ENCODE measurements at places on chromosomes 2 and 18. TPM values are rescaled to one million over a fixed set of nuclear protein-coding genes. Genes with fewer than 3 reads are reported as not detected.

- DNase-seq = peak; percentile 90
These were observed 102.4 kb downstream of the VAPA start for GRCh38 chr18:10015941-10016819.

DNA sequence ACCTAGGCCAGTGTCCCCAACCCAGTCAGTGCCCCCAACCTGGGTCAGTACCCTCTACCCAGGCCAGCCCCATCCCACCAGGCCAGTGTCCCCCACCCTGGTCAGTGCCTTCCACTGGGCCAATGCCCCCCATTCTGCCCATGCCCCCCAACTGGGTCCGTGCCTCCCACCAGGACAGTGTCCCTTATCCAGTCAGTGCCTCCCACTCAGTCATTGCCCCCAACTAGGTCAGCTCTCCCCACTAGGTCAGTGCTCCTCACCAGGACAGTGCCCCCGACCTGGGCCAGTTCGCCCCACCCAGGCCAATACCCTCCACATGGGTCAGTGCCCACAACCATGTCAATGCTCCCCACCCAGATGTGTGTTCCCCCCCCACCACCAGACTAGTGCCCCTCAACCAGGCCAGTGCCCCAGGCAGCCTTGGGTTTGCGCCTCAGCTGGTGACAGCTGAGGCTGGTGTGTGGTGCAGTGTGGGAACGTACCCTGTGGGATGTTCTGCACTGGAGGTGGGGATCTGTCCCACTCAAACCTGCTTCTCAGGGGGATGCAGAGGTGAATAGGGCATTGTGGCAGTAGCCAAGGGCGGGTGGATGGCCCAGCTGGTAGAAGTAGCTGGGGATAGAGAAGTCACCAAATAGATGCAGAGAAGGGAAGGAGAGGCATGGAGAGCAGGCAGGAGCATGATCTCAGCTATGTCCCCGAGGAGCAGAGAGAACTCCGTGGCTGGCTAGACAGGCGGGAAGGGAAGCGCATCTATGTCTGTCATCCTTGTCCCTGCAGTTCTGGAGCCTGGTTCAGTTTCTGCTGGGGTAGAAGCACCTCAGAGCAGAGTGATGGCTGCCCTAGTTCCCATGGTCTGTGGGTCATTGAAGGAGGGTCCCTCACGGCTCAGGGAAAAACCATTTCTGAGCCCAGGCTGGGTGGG is 168.8 kb downstream of the SH3RF3 start:
- DNase-seq = no peak

DNA sequence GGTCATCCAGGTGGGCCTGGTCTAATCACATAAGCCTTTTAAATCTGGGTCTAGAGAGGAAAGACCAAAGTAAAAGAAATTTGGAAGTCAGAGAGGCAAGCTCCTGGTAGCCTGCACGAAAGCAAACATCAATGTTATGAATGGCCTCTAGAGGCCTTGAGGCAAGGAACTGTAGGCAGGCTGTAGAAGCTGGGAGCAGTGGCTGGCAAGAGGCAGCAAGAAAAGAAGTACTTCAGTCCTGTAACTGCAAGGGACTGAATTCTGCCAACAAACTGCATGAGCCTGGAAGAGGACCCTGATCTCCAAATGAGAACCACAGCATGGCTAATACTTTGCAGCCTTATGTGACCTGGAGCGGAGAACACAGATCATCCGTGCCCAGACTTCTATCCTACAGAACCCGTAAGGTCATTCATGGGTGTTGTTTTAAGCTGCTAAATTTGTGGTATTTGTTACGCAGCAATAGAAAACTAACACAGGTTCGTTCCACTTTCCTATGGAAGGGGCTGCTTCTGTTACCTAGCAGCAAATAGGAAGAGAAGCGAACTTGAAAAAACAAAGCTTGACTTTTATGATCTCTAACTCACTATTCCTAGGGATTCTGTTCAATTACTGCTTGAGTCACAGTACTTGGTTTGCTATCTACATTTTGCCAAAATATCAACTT is 1.2 kb downstream of the IMMT start:
- DNase-seq = no peak

- peak; percentile 96 for DNase-seq
These were observed 103.9 kb upstream of the HS6ST1 start for GRCh38 chr2:128422571-128422970.

DNA sequence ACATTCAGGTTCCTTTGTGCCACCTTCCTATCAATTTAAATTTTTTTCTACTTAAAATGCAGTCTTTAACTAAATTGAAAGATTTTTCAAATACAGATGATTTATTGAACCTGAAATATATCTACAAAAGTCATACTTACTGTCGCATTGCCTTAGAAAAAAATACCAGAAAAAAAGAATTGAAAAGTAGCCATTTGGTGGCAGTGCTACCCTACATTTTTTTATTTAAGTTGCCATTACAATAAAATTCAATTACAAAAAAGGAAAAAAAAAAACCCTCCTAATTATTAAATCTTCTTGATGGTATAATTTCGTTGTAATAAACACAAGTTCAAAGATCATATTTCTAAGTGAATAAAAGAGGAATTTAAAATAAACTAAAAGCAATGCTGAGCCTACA is 43.4 kb downstream of the DSC3 start:
- DNase-seq = no peak

GRCh38 chr2:68943581-68944568 is 8.8 kb downstream of the GKN2 start:
- no peak for DNase-seq

DNA sequence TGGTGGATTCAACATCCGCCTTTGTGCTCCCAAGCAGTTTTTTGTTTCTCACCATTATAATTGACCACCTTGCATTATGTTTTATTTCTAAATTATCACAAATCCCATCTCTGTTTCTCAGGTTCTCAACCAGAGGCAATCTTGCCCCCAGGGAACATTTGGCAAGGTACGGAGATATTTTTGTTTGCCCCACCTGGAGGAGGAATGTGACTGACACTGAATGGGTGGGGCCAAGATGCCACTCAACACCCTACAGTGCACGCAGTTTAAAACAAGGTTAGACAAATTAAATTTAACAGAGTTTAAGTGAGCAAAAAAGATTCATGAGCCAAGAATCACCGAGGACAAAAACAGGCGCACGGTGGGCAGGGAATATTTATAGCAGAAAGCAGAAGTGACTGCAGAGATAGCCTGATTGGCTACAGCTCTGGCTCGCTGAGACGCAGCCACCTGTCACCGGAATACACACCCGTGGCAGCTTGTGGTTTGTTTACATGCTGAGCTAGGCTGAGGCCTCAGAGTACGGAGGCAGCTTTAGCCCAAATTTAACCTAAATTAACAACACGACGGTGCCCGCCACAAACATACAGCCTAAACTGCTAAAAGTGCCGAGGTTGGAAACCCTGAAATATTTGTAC is 150.0 kb upstream of the ALKAL2 start:
- no peak for DNase-seq

DNA sequence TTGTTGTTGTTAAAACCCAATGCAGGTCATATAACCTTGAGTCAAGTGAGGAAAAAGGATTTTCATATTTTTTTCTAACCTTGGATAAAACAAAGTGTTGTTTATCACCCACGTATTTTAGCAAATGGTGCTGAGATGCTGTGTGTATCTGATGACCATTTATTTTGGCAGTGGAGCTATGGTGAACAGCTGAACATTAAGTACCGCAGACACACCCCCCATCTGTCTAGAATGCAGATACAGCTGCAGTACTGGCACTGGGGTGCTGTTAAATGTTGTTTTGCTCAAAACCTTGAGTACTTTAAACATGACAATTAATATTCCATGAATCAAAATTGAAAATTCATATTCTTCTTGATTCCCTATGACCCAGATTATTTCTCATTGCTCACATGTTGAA is 773.3 kb upstream of the SLC39A10 start:
- no peak for DNase-seq

DNA sequence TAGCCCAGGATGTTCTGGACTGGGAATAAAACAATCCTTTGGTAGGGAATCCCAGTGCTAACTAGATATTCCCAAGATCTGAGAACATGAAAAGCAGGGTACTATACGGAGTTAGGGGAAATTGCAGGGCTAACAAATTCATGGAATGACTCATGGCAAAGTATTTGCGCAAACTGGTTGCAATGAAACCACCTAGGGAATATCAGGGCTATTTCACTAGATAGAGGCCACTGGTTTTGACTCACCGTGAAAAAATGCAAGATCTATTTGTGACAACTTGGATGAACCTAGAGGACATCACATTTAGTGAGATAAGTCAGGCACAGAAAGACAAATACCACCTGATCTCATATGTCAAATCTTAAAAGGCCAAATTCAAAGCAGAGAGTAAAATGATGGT is 233.3 kb downstream of the MBD2 start:
- DNase-seq = peak; percentile 31

DNA sequence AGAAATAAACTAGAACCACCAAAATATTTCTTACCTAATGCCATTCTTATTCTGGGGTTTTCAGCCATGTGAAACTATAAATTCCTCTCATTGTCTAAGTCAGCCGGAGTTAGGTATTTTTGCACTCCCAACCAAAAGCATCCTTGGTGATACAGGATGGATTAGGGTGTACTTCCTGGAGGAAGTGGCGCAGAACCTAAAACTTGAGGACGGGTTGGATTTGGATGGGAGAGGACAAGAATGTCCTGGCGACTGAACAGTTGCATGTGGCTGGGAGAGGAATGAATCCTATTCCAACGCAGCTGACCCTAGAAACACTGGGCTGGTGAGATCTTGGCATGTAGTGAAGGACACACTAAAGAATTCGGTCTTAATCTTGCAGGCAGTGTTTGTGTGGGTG is 58.5 kb downstream of the E2F6 start:
- no peak for DNase-seq

DNA sequence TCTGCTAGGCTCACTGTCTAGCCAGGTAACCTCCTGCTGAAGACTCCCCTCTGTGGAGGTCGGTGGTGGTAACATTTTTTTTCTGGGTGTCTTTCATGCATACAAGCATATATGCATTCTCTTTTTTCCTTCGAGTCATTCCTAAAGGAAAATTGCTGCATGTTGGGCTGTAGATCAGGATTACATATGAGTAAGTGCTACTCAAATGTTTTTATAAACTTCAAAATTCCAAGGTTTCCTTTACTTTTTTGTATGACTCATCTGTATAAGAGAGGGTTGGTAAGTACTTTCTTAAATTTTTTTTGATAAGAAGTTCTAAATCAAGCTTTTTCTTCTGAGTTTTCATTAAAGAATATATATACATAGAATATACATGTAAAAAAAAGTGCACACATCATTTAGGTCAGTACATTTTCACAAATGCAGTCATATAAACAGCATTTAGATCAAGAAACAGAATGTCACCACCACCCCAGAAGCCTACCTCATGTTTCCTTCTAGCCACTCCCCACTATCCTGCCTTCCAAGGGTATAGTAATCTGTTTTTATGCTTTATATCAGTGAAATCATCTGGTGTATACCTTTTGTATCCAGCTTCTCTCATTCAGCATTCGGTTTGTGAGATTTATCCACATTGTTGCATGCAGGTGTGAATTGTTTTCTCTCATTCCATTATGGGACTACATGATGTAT is 128.0 kb upstream of the MAP3K20 start:
- DNase-seq = no peak

- DNase-seq = no peak
These were observed 108.0 kb downstream of the CDH19 start for GRCh38 chr18:66495844-66496243.

DNA sequence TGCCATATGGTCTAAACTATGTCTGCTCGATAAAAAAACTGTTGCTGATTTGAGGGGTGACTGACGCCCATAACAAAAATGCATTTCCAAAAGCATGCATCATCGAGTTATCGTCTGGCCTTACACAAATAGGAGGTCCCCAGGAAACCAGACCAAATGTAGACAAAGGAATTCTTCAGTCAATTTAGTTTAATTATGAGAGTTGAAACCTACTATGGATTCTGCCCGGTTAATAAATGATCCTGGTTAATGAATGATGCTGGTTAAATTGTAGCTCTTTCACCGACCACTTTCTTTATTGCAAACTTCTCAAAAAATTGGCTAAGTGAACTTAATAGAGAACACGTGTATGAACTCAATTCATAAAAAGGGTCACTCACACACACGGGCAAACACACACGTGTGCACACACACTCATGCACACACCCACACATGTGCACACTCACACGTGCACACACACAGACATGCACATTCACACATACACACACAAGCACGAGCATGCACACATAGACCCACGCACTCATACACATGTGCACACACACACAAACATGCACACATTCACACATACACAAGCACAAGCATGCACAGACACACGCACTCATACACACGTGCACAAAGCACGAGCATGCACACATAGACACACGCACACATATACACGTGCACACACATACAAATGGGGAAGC is 59.0 kb upstream of the SALL3 start:
- no peak for DNase-seq

- no peak for DNase-seq
These were observed 43.7 kb downstream of the MYO7B start for GRCh38 chr2:127579231-127579630.

GRCh38 chr2:11389052-11389420 is 44.6 kb upstream of the ROCK2 start:
- no peak for DNase-seq

- DNase-seq = no peak
These were observed 231.6 kb upstream of the ERBB4 start for GRCh38 chr2:212770240-212770639.

- DNase-seq = no peak
These were observed 36.8 kb downstream of the PDIA6 start for GRCh38 chr2:10775831-10776230.

- DNase-seq = no peak
These were observed 1041.0 kb upstream of the NRXN1 start for GRCh38 chr2:52072949-52073348.

GRCh38 chr2:234497594-234498235 is 834 bp upstream of the ARL4C start:
- no peak for DNase-seq

DNA sequence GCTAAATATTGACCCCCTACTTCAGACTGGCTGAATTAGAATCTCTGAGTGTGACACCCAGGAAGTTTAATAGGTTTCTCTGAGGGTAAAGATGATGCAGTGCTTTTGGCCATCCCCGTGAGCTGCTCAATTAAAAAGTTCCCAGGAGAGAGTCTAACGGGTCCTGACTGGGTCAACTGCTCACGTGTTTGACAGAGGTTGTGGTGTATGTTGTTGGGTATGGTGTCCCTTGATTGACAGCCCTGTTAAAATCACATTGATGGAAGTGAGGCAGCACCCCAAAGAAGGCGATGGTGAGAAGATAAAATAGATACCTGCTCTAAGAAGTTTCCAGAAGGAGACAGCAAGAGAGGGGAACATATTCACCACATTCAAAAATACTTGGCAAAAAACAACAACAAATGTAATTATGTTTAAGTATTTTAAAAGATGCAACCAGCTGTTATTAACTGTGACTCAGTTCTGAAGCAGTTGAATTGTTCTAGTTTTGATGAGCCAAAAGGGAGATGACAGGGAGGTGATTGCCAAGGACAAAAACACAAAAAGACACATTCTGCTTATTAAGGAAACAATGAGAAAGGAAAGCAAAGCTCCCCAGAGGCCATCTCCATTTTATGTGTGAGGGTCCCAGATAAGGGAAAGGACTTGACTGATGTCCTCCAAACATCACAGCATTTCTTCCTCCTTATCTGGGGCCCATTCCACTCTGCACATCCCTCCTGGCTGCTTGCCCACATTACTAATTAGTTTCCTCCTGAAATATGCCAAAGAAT is 11.5 kb upstream of the GMCL1 start:
- no peak for DNase-seq

- DNase-seq = no peak
These were observed 136.8 kb downstream of the MEP1B start for GRCh38 chr18:32326450-32327308.

The TRIP12 gene
- polyA plus RNA-seq = 137 TPM

The GALNT14 gene
- polyA plus RNA-seq = 1.9 TPM

The TNFRSF11A gene
- polyA plus RNA-seq = not detected

The LYG2 gene
- not detected for polyA plus RNA-seq

The ABCG8 gene
- polyA plus RNA-seq = not detected

The TTR gene
- not detected for polyA plus RNA-seq
